ENCODE measurements at places on chromosomes 5 and 9. TPM values are rescaled to one million over a fixed set of nuclear protein-coding genes. Genes with fewer than 3 reads are reported as not detected.

The ANKRD33B gene
- total RNA-seq, result 3.2 TPM

The GPR107 gene
- total RNA-seq, result 21.7 TPM

The PTGDS gene
- 22.1 TPM for total RNA-seq

The ALDOB gene
- total RNA-seq, result not detected

The BARHL1 gene
- not detected for total RNA-seq

The FOXD4 gene
- 0.71 TPM for total RNA-seq

The SUB1 gene
- total RNA-seq, result 446 TPM

The INPP5E gene
- 18.5 TPM for total RNA-seq

The EFNA5 gene
- not detected for total RNA-seq

The LECT2 gene
- total RNA-seq, result not detected

The STOM gene
- 48.1 TPM for total RNA-seq

The IL9 gene
- total RNA-seq, result not detected

The GABRA6 gene
- total RNA-seq, result not detected

The TRAF1 gene
- total RNA-seq, result 64.3 TPM

The DOCK8 gene
- total RNA-seq, result 270 TPM

The SPATA24 gene
- total RNA-seq, result 5.5 TPM

The ADAMTS13 gene
- 3.0 TPM for total RNA-seq

The STX17 gene
- total RNA-seq, result 36.0 TPM

The ZNF883 gene
- total RNA-seq, result 0.42 TPM

The PROB1 gene
- total RNA-seq, result 3.4 TPM

The TNFSF8 gene
- total RNA-seq, result 88.8 TPM

The FAM221B gene
- total RNA-seq, result not detected

The C1QTNF3 gene
- total RNA-seq, result 5.2 TPM

The CAMK4 gene
- total RNA-seq, result 139 TPM

The NKD2 gene
- 1.4 TPM for total RNA-seq

Measured in activated CD4-positive, alpha-beta T cell treated with anti-CD3 and anti-CD28 coated beads, Interleukin-2, amount 10 ng/mL, durations not matched to agents 7 days and 5 days (primary cell).